ENCODE measurements at places on chromosomes 6 and 20. TPM values are rescaled to one million over a fixed set of nuclear protein-coding genes. Genes with fewer than 3 reads are reported as not detected.

Gene WFDC5
- total RNA-seq, result not detected

Gene C20orf96
- 2.9 TPM for total RNA-seq

Gene CDH26
- total RNA-seq, result not detected

Gene FILIP1
- not detected for total RNA-seq

Gene ZNF318
- 12.6 TPM for total RNA-seq

Gene SLA2
- not detected for total RNA-seq

Gene ADNP
- total RNA-seq, result 57.8 TPM

Gene RCAN2
- total RNA-seq, result 0.28 TPM

Gene PRPH2
- 1.8 TPM for total RNA-seq
